ENCODE measurements at places on chromosomes 16 and 17. TPM values are rescaled to one million over a fixed set of nuclear protein-coding genes. Genes with fewer than 3 reads are reported as not detected.

The MT1M gene
- total RNA-seq = not detected

The GP1BA gene
- not detected for total RNA-seq

The EPX gene
- not detected for total RNA-seq

The KRT40 gene
- total RNA-seq = not detected

The CD300H gene
- not detected for total RNA-seq

The ZSCAN10 gene
- not detected for total RNA-seq

The PLA2G10 gene
- total RNA-seq = not detected

The HS3ST6 gene
- total RNA-seq = not detected

The TMC7 gene
- total RNA-seq = not detected

The TMEM208 gene
- total RNA-seq = 61.7 TPM

The MYH3 gene
- 3.4 TPM for total RNA-seq

The TNK1 gene
- total RNA-seq = 5.6 TPM

The EMC6 gene
- total RNA-seq = 91.7 TPM

Measured in activated CD8-positive, alpha-beta memory T cell treated with anti-CD3 and anti-CD28 coated beads for 36 hours (primary cell).